ENCODE measurements at places on chromosomes 7 and 10.

GRCh38 chr10:6199131-6199733 is 3.5 kb upstream of the PFKFB3 start:
- DNase-seq = no peak

DNA sequence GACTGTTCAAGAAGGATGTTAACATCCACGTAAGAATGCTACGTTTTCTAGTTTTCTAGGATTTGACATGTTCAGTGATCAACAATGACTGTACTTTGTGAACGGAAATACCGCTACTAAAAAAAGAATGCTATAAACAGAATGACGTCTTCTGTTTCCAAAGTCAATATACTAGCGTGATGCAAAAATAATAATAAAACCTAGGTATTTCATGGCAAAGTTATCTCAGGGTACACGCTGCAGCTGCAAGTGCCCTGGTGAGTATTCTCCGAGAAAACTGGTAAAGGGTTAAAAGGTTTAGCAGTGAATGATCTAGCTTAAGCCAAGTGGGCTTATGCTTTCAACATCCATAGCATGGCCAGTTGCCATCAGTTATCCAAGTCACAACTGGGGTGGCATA is 653.3 kb upstream of the PFKP start:
- no peak for DNase-seq

DNA sequence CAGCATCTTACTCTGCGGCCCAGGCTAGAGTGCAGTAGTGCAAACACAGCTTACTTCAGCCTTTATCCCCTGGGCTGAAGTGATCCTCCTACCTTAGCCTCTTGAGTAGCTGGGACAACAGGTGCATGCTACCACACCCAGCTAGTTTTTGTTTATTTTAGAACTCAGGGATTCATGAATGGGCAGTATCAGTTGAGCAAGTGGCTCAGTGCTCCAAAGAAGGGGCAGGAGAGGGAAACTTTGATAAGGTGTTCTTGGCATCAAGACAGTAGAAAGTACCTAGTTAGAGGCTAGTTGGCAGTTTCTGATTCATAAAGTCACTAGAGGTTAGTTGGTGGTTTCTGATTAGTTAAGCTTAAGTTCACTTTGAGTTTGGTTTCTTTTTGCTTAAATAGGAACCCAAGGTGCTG is 18.4 kb downstream of the TRIM24 start:
- DNase-seq = no peak

DNA sequence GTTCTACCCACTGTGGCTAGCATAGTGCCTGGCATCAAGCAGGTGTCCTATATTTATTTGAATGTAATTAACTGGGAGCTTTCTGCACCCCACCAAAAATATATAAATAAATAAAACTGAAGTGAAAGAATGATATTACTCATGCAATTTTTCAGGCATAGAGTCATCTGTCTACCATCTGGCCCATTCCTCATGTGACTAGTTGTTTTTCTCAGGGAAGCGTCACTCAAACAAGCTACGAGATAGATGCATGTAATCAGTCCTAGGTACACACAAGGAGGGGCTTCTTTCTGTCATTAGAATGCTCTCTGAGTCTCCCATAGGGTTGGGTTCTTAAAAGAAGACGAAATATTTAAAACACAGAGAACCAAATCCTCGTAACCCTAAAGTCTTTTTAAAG is 255.5 kb upstream of the KMT2E start:
- no peak for DNase-seq

DNA sequence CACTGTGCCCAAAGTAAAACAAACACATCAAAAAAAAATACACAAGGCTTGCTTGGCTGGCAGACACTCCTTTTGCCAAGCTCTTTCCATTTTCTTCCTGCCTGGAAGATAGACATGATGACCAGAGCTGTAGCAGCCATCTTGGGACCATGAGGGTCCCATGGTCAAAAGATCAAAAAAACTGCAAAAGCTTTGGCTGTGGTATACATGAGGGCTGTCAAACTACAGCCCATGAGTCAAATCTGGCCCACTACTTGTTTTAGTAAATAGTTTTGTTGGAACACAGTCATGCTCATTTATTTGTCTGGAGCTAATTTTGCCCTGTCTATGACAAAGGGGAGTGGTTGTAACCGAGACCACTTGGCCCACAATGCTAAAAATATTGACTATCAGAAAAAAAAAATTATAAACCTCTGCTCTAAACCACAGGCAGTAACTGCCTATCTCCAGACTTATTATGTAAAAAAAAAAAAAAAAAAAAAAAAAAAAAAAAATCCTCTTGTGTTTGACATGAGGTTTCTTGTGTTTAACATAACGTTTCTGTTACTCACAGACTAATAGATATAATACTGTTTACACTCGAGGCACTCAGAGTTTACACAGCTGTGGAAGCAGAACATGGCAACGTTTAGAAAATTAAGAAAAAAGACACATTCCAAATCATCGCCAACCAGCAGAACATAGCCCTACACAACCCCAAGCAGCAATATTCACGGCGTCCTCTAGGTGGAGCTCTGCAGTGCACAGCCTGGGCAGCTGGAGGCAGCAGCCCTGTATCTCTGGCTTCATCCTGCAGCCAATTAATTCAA is 36.9 kb downstream of the ASB13 start:
- peak; percentile 66 for DNase-seq

GRCh38 chr7:106287786-106288185 is 3.0 kb upstream of the NAMPT start:
- DNase-seq = no peak

DNA sequence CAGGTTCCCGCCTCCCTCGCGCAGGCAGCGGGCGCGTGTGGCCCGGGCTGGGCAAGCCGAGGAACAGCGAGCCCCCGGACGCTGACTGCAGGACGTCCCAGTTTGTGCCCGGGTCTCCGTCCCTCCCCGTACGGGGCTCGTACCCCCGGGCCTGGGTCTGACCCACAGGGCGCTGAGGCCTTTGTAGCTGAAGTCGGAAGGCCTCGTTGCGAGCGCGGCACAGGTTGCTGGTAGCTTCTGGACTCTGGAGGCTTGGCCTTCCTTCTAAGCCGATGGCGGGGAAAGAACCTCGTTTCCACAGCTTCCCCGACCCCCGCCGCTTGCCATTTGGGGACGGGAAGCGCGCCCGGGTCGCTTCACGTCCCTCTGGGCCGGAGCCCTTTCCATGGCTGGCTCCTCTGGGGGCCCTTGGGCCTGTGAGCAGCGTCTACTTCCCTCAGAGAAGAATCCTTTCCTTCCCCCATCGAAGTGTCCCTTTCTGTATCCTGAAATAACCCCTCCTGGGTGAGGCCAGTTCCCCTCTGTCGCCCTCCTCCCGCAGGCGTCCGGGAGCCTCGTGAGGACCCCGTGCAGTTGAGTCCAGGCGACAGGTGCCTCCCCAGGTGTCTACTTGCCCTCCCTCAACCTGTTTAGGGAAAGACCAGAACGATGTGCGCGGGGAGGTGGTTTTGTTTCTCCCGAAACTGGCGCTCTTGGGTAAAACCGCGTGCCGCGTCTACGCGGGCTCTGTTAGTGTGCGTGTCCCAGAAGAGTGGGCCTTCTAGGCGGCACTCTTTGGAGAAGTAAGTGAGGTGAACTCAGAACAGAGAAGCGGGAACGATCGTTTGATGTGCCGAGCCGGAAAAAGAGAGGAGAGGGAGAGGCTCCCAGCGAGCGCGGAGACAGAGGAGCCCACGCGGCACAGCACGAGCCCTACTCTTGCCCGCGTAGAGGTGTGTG is 9.3 kb downstream of the EVX1 start:
- DNase-seq = no peak

DNA sequence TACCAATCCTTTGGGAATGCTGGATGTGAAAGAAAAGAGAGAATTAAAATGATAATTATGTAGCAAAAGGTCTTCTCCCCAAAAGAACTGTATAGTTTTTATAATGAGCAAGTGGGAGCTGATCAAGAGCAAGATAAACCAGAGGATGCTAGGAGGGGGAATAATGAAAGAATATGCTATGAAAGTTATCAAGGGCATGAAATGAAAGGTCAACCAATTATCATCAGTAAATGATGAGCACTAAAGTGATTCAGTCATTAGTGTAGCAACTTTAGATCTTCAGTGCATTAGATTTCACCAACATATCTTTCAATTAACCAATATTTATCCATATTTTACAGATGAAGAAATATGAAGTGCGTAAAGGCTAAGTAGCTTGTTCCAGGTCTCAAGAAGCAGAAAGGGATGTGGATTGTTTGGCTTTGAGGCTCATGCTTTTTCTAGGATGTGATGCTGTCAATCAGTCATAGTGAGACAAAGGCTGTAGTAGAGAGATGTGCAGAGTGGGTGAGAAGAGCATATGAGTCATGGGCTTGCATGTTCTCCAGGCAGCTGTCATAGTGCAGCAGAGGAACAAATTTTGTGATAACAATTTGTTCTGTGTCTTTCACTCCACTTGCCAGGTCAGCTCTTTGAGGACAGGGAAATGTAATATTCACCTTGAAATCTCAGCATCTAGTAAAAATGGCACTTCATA is 5.7 kb upstream of the OR2F2 start:
- no peak for DNase-seq

GRCh38 chr10:96352582-96352981 is 6.2 kb downstream of the OPALIN start:
- no peak for DNase-seq

DNA sequence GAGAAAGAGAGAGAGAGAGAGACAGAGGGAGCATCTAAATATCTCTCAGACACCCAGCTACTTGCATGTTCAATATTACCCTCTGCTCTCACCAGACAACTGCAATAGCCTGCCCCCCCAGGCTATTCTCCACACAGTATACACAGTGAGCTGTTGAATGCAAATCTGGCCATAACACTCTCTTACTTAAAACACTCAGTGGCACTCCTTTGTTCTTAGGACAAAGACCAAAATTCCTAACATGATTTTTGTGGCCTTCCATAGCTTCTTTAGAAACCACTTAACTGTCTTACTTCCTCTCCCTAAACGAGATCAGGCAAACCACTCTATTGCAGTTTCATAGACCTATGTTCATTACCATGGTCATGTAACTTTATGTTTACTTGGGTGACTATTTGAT is 903.6 kb upstream of the AUTS2 start:
- no peak for DNase-seq

GRCh38 chr7:140317597-140317996 is 80.7 kb downstream of the SLC37A3 start:
- DNase-seq = no peak

- DNase-seq = no peak
Measured at GRCh38 chr10:89367529-89367928, 10.3 kb upstream of the IFIT1B start.

DNA sequence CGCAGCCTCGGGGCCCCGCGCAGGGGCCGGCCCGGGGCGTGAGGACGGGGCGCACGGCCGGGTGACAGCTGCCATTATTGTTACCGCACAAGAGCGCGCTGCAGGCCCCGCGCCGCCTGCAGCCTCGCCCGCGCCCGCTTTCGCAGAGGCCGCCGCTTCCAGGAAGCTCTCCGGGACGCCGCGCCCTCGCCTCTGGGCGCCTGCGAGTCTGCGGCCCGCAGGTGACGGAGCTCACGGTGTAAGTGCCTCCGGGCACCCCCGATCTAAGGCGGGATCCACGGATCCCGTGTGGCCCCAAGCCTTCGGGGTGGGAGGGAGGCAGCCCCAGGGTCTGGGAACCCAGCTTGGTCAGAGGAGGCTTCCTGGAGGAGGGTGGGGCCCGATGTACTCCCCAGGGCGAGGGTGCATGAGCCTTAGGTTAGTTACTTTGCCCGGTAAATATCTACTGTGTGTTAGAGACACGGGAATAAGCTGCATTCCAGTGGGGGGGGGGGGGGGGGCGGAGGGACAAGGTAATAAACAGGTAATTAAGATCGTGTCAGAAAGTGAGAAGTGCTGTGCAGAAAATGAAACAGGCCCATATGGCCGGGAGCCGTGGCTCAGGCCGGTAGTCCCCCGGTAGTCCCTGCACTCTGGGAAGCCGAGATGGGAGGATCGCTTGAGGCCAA is 638 bp downstream of the IQCE start:
- DNase-seq = no peak

Measured in effector CD8-positive, alpha-beta T cell (primary cell).